CD4-positive, alpha-beta T cell treated with Interferon gamma for 1 hour (primary cell): ENCODE measurements at places on chromosomes 12 and 14.
A peak's percentile ranks its signal among the peaks of the same experiment; 100 is the strongest.

GRCh38 chr14:102317564-102318248, 1.8 kb upstream of the ZNF839 start:
- DNase-seq, result peak; percentile 24

- DNase-seq, result no peak
Observed at GRCh38 chr14:87121716-87122115, 871.3 kb downstream of the GALC start.

DNA sequence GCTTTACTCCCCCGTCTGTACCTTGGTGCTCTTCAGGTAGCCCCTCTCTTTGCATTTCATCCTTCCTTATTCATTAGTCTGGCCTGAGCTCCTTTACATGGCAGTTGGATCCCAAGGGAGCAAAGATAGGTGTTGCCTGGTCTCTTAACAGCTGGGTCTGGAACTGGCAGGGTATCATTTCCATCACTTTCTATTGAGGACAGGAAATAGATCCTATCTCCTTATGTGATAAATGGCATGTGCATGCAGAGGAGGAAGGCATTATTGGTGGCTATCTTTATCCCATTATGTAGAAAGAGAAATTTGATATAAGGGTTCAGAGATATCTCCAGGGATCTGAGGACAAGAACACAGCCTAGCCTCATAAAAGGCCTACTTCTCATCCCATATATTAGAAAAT, 54.6 kb upstream of the OAS1 start:
- DNase-seq, result no peak

DNA sequence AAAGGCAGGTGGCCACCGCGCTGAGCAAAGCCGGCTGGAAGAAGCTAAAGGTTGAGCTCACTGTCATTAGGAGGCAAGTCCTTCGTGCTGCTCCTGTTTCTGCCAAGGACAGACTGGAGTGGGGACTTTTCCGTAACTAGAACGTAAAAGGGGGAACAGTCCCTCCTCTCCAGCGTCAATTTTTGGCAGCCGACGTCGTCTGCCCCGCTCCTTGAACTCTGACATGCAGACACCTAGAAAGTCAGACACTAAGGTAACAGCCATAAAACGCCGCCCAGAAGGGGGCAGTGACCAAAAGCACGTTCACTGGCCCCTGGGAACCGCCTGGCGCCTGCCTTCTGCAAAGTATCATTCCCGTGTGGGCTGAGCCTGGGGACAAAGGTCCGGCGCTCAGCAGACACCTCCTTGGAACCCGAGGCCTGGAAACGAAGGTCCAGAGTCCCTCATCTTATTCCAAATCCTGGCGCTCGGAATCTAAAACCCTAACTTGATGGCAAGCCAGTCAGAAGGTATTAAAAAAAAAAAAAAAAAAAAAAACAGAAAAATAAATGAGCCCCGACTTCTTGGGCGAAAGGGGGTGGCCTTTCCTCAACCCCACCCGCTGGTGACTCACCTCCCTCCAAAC, 1.1 kb upstream of the LRP1 start:
- peak; percentile 63 for DNase-seq

DNA sequence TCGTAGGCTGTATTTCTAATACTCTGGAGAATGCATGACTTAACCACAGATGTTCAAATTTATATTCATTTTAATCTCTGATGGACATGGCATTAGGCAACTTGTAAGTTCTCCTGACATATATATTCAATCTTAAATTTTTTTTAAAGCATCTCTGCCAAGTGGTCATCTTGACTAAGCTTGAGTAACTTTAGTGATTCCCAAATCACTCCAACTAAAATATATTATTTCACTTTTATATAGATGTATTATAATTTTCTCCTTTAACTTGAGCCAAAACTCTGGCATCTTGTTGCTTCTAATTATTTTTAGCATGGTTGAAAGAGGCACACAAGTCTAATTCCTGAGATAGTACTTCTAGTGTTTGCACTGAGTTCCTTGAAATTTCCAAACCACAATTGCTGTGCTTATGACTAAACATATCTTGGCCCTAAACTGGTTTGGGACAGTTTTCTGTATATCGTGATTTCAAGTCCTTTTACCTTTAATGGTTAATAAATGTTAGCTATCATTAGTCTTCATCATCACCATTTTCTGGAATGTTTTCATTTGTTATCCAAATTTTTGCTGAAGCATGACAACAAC, 8.4 kb downstream of the LRFN5 start:
- DNase-seq, result no peak

DNA sequence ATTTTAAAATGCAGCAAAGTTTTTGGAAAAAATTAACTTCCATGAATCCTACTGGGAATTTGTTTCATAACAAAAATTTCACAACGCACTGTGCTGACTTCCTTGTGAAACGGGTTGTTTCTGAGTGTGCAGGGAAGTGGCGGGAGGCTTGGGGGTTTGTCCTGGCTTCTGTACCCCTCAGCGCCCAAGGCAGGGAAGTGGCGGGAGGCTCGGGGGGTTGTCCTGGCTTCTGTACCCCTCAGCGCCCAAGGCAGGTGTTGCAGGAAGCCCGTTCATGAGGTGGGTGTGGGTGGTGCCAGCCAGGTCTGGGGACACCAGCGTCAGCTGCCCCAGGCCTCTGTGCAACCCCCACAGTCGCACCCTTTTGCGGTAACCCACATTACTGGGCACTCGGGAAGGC, 25.1 kb downstream of the ADGRD1 start:
- DNase-seq, result no peak

DNA sequence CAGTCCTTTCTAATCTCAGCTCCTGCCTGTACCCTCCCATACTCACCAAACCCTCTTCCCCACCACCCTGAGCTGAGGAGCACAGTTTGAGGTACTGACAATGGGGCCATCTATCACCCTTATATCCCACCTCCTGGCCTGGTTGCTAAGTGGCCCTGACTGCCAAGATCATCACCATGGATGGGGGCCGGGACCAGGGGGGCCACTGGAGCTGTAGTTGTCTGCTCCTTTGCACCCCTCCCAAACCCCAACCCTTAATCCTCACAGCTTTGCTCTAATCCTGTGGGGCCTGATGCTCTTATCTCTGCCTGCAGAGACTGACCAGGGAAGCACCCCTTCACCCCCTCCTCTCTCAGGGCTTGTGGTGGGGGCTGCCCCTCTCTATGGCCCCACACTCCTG, 395 bp upstream of the GNB3 start:
- DNase-seq, result no peak

GRCh38 chr12:107145397-107145796, 52.0 kb upstream of the CRY1 start:
- DNase-seq, result no peak

DNA sequence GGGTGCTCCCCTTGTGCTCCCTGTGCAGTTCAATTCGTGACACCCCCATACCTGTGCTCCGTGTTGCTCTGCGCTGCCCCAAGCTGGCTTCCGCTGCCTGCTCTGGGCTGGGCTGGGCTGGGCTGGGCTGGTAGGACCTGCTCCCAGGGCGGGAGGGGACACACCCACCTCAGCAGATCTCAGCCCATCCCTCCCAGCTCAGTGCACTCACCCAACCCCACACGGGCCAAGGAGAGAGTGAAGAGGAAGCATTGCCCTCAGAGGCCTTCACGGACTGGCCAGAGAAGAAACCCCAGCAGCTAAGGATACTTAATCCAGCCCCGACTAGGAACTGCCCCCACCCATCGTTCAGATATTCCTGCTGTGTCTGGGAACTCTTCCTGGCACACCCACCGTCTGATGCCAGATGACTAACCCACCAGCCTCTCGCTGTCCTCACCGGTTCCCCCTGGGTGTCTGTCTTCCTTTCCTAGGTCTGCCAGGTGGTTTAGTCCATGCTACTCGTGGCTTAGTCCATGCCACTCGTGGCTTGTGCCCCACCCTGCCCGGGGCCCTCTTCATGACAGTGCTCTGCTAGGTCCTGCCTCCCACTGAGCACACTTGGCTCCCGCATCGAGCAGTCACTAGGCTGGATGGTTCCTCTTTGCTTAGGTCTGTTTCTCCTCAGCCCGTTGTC, at the start of gene LPAR5:
LPAR5 (minus strand) TSS at position 104 of the 676 bp plus-strand sequence. CDS start 14,711 bp downstream, outside the sequence.
- peak; percentile 49 for DNase-seq

GRCh38 chr12:93042283-93042682, 113.2 kb upstream of the EEA1 start:
- DNase-seq, result no peak

- no peak for DNase-seq
Observed at GRCh38 chr14:88026890-88027289, 22.0 kb downstream of the GPR65 start.

DNA sequence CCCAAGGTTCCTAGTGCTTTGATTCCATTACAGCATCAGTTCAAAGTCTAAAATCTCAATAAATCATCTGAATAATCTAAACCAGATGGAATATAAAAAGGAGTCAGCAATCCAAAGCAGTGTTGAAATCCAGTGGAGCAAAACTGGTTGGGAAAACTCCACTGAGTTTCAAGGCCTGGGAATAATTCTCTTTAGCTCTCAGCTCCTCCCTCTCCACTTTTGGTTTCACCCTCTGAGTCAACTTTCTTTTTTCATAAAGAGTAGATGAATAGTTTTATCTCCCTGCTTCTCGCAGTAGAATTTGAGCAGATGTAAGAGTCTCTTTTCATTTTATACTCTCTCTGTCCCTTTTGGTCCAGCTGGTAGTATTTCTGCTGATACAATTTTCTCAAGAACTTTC, 338.6 kb downstream of the APAF1 start:
- no peak for DNase-seq

DNA sequence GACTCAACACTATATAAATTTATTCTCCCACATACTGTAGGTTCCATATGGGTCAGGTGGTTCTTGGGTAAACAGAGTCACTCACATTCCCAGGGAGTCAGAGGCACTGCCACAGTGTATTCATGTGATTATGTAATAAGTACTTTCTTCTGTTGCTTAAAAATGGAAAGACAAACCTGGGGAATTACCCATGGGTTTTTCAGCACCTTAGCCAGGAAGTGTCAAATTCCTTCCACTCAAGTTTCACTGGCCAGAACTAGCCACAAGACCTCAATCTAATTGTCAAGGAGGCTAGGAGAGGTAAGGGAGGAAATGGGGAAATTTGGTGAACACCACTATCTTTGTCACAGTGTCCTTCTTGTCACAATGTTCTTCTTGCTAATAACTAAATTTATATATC, 333.2 kb upstream of the MDGA2 start:
- DNase-seq, result no peak
